ENCODE measurements at places on chromosomes 4 and X. TPM values are rescaled to one million over a fixed set of nuclear protein-coding genes. Genes with fewer than 3 reads are reported as not detected.

GRCh38 chr4:165874072-165874790 lies 1.2 kb downstream of the TLL1 start:
- no peak for DNase-seq

DNA sequence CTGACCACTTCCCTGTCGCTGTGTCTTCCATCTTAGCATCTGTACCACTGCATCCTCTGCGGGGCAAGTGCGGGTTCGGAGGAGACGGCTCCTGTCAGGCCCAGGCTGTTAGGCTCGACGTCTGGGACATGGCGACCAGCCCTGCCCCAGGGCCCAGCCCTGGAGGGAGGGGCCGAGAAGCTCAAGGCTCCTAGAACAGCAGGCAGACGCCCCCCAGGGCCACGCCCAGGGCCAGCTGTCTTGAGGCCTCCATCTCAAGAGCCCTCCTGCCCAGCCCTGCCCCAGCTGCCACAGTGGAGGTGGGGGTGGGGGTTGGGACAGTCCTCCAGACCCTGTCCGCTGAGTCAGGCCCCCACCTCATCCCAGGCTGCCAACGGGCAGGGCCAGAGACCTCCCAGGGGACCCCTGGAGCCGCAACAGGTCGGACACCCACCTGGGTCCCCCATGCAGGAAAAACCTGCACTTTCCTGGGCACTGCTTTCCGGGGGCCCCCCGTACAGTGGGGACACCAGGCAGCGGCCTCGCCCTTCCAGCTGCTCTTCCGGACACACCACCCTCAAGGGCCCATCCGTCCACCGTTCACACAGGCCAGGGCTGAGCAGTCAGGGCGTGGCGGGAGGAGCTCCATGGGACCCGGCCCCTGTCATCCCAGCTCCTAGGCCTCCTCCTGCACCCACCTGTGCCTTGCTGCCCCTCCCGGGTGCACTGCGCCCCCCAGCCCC lies 83.1 kb downstream of the FAM53A start:
- no peak for DNase-seq

GRCh38 chrX:119573840-119574393 lies 446 bp upstream of the UBE2A start:
- DNase-seq, result no peak

DNA sequence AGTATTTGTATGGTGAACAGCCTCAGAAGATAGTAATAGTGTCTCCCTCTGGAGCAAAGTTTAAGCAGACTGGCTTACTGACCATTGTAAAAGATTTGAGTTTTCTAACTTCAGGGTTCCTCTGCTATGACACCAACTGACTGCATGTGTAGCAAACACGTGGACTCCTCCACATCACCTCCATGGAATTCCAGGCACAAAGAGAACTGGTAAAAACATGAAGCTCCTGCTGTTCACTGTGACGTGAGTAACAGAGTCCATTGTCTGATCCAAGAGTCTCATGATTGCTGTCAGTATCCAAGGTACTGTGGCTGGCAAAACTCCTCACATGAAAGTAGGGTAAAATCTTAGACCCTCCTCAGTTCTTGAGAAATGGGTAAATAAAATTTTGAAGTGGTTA lies 107.6 kb upstream of the FAM9B start:
- no peak for DNase-seq

DNA sequence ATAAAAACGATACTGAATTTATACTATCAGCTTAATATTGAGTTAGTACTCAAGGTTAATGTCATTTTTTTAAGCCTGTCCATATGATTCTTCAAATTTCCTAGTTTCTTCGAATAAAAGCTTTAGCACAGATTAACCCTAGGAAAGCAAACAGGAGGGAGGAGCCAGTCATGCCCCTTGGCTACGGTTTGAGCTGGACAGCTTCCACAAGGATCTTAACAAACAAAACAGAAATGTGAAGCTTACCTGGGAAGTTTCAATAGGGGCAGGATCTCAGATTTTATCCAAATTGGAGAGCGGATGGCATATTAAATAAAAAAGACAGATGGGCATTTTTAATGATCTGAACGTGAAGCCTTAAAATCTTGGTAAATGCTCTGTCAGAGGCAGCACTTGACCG lies 2.3 kb downstream of the NWD2 start:
- DNase-seq, result no peak

- DNase-seq, result no peak
Observed at GRCh38 chr4:34972189-34972588, 1272.1 kb downstream of the ARAP2 start.

GRCh38 chr4:114827651-114828050 lies 229.0 kb downstream of the UGT8 start:
- DNase-seq, result no peak

GRCh38 chr4:8917321-8917811 lies 45.7 kb upstream of the HMX1 start:
- no peak for DNase-seq

- no peak for DNase-seq
Observed at GRCh38 chrX:87517571-87518141, at the start of gene KLHL4. Gene KLHL4 (plus strand): TSS chrX:87517802. CDS start chrX:87517894, 92 bp downstream.

GRCh38 chr4:24867766-24868296 lies 45.0 kb downstream of the CCDC149 start:
- DNase-seq, result no peak

DNA sequence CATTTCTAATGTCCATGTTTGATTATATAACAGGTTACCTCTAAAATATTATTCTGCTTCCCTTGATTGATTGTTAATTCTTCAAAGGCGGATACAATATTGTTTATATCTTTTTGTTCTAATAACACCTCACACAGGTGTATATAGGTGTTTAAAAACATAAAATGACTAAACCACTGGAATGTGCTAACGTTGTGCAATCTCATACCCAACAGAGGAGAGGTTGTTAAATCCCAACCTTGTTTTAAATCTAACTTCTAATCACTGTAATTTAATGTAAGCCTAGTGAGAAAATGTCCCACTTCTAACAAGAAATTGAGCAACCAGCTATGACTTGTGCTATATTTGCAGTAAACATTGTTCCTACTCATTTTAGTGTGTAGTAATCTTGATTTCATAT lies 1.3 kb downstream of the ODAM start:
- no peak for DNase-seq

DNA sequence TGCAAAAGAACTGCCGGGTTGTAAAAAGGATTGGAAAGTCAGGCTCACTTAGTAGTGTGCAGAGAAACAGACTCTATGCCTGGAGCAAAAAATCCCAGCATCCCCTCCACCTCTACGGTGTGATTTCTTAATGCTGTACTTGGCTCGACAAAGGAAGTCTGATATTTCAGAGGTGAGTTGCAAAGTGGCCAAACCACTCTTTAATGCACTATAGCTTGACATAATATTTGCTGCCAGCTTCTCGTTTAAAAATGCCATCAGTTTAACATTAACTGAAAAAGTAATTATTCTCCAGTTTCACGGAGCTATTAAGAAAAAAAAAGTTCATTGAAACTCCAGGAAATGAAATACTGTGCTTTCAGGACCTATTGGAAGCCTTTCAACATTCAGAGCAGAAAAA lies 448.3 kb upstream of the ZFP42 start:
- DNase-seq, result no peak

DNA sequence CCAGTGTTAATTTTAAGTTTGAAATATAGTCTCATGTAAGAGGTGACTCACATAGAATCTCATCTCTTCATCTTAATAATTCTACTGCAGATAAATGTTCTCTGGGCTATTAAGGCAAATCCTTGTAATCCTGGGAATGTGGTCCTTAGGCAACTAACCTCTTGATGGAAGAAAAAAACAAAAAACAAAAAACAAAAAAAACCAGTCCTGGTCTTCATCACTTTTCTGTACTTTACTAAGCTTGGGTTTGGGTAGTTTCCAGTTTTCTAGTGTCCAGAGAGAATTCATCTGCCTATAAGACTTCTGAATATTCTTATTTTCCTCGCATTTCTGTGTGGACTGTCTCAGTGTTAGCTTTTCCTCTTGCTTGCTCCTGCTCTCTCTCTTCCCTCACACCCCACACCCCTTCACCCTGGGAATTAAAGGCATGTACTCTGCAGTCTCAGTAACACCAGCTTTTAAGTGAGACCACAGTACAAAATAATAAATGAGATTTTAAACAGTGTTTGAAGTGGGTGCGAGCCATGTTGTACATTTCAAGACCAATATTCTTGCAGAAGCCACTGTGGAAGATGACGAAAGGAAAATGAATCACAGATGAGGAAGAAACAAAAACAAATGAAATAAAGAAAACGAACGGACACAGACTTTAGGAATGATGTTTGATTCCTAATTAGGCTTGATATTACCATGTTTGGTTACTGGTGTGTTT lies 51.7 kb downstream of the HAND2 start:
- DNase-seq, result no peak

DNA sequence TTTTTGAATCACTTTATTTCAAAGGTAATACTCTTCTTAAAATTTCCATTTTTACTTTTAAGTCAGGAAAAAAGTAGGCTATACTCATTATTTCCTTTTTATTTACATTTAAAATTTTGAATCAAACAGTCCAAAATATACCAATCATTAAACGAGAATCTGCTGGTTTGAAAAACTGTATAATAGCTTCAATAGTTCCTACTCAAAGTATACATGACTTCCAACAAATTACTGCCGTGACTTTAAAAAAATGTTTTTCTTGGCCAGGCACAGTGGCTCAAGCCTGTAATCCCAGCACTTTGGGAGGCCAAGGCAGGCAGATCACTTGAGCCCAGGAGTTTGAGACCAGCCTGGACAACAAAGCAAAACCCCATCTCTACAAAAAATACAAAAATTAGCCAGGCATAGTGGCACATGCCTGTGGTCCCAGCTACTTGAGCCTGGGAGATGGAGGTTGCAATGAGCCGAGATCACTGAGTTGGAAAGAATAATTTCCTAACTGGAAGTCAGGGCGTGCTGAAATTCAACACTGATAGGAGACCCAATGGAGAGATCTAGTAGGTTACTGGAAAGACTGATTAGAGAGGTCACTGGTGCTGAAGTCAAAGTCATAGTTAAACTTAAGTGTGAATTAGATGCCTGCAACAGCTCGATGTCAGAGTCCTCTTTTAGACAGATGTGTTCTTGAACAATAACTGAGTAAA lies 9.0 kb downstream of the KLHL8 start:
- DNase-seq, result no peak

GRCh38 chr4:53694666-53695065 lies 103.4 kb upstream of the LNX1 start:
- no peak for DNase-seq

GRCh38 chr4:120520761-120521160 lies 401.8 kb downstream of the PRDM5 start:
- DNase-seq, result no peak

DNA sequence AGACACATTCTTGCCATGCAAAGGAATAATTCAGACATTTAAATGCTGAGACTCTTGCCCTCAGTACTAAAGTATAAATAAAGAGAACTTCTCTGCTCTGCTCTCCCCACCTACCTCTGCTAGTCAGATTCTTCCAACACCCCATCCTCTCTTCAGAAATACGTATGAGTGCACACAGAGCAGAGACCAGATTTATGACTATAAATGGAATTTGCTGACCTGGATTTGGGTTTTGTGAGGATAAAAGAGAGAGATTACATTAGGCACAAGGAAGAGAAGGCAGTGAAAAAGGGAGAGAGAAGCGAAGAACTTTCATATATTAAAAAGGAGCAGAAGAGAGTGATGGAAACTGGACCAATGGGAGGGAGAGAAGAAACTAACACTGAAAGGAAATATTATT lies 87.6 kb upstream of the EXOC1L start:
- no peak for DNase-seq

DNA sequence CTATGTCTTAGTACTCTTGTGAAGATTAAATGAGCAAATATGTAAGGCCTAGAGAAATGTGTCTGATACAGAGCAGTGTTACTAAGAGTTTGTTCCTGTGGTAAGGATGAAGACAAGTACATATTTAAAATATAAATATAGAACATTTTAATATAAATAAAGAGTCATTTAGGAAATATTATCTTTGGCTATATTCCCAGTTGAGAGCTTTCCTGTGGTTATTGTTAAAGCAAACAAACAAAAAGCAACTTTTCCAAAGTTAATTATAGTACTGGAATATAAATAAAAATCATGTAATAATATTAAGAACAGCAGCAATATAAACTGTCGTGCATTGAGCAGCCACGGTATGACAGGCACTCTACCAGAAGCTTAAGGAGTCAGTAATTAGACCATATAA lies 472.5 kb downstream of the INPP4B start:
- DNase-seq, result no peak

DNA sequence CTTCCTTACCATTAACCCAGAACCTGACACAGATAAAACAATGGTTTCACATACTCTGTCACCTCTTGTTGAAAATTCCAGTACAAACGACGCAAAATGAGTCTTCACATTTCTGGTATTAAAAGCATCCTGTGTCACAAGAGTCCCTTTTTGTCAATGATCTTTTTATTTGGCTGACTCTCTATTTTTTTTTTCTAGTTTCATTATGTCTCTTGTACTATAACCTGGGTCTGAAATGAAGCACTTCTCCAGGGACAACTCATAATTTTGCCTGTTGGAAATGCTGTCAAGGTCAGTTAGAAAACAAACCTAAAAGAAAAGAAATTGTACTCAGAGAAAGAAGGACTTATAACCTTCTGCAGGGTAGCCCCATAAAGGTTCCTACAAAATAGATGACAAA lies 93.1 kb downstream of the NR3C2 start:
- DNase-seq, result no peak

DNA sequence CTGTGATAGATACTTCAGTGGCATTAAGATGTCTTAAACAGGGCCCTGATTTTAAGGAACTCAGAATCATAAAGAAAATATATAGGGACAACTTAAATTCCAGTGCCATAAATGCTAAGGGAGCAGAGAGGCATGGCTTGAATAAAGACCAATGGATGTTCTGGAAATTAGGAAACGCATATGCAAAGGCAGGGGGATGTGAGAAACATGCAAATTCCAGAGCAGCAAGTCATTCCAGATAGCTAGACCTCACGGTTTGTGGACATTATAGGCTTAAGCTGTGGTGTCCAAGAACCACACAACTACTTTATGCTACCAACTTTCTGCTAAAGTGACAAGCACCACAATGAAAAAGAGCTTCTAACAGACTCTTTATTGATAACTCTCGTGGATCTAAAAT lies 132.6 kb upstream of the ANK2 start:
- no peak for DNase-seq

- no peak for DNase-seq
Observed at GRCh38 chrX:100812216-100813158, 7.7 kb upstream of the CSTF2 start.

- no peak for DNase-seq
Observed at GRCh38 chr4:34422472-34423175, 1821.7 kb downstream of the ARAP2 start.

TMEM31 gene
- 1.0 TPM for polyA plus RNA-seq

GSX2 gene
- polyA plus RNA-seq, result not detected

SMIM31 gene
- polyA plus RNA-seq, result not detected

CT45A2 gene
- not detected for polyA plus RNA-seq

ANOS1 gene
- not detected for polyA plus RNA-seq

SSX2B gene
- polyA plus RNA-seq, result not detected

PCSK1N gene
- polyA plus RNA-seq, result 4.1 TPM

MAGEA8 gene
- polyA plus RNA-seq, result not detected

PLCXD1 gene
- polyA plus RNA-seq, result 4.6 TPM

BMPR1B gene
- not detected for polyA plus RNA-seq

ETDA gene
- not detected for polyA plus RNA-seq

H2BW2 gene
- not detected for polyA plus RNA-seq

STAP1 gene
- polyA plus RNA-seq, result 1.8 TPM

SLC10A4 gene
- polyA plus RNA-seq, result not detected

GRIPAP1 gene
- 10.6 TPM for polyA plus RNA-seq

All from CD4-positive, CD25-positive, alpha-beta regulatory T cell (primary cell).